Cerebellar cortex (tissue), 1 donor: ENCODE measurements at places on chromosomes 12 and 14.

DNA sequence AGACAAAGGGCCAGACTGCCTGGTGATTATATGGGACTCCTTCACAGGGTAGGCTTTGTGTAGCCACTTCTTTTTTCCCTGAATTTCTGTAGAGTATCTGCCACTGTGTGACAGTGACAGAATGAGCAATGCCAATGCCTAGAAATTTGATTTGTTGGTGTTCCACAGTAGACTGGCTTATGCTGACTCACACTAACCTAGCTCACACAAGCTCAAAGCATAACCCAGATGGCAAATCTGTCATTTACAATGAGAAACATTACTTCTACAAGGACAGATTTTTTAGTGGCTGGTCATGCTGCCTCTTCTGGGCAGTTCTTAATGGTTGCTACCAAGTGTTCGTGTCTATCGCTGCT lies 15.9 kb downstream of the CFAP251 start:
- no peak for DNase-seq

- DNase-seq = no peak
Observed at GRCh38 chr14:22460461-22461195, 128.4 kb downstream of the DAD1 start.

- DNase-seq = no peak
Observed at GRCh38 chr14:59269466-59269865, 81.0 kb downstream of the DAAM1 start.

DNA sequence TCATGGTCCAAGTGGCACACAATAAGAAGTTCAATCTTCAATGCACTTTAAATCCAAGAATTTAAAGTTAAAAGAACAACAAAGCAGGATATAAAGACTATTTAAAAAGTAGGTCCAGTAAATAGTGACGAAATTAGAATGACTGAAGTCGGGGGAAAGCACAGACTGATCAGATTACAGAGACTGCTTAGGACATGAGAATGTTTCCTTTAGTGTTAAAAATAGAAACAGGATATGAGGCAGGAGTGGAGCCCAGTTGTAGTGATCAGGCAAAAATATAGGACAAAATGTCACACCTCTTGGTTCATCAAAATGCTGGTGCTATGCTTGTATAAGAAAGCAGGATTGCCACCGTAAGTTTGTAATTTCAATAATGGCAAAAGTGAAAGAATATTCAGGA lies 52.2 kb upstream of the CD163 start:
- no peak for DNase-seq

GRCh38 chr12:92156704-92157395 lies 11.2 kb upstream of the BTG1 start:
- DNase-seq = no peak

- DNase-seq = no peak
Observed at GRCh38 chr14:35134329-35135123, 12.2 kb downstream of the PRORP start.

GRCh38 chr12:124597041-124597440 lies 29.6 kb upstream of the NCOR2 start:
- DNase-seq = no peak

DNA sequence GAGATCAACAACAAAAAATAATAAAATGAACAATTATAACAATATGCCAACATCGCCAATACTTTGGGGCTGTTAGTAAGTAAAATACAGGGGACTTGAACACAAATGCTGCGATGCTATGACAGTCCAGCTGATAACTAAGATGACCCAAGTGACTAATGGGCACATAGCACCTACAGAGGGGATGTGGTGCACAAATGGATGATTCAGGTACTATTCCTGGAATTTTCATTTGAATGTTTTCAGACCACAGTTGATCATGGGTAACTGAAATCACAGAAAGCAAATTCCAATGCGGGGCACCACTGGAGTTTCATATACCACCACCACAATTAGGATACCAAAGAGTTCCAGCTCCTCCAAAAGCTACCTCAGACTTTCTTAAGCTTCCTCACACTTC lies 82.9 kb downstream of the RCOR1 start:
- DNase-seq = no peak

DNA sequence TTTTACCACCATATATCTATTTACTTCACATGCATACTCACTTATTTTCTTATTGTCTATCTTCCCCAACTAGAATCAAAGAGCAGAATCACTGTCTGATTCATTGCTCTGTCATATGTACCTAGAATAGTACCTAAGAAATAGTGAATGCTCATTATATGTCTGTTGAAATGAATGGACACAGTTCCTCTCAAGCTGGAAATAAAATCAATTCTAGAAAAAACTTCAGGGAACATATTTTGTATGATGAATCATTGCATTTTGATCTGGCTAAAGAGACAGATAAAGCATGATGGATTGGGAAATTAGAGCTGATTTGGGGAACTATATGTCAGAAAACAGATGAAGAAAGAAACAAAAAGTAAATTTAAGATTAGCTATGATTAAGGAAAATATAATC lies 623.3 kb downstream of the C12orf50 start:
- no peak for DNase-seq

- no peak for DNase-seq
Observed at GRCh38 chr12:118326991-118327390, 45.7 kb downstream of the TAOK3 start.

DNA sequence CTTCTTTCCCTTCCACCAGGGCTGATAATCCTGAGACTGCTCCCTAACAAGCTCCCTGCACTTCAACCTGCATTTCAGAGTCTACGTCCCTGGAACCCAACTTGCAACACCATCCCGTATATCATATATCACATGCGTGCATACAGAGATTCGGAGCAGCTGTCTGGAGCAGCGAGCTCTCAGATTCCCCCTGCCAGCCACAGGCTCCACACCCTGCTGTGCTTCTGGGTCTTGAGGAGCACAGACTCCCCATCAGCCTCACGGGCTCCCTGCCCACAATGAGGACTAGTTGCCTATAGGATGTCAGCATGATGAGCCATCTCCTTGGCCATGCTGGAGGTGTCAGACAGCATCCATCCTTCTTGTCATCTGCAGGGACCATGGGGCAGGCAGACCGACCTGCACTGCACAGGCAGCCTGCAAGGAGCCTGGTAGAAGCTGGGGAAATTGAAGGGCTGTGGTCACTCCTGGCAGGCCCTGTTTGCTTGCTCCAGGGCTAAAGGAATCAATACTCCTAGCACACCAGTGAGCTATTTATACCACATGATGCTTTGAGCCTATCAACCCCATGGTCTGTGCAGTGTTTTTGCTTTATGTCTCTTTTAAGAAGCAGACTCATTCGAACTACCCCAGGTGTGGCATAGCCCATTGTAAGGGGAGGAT lies 19.6 kb upstream of the HDAC7 start:
- DNase-seq = no peak

- DNase-seq = no peak
Observed at GRCh38 chr14:72201645-72202044, 269.4 kb downstream of the RGS6 start.

DNA sequence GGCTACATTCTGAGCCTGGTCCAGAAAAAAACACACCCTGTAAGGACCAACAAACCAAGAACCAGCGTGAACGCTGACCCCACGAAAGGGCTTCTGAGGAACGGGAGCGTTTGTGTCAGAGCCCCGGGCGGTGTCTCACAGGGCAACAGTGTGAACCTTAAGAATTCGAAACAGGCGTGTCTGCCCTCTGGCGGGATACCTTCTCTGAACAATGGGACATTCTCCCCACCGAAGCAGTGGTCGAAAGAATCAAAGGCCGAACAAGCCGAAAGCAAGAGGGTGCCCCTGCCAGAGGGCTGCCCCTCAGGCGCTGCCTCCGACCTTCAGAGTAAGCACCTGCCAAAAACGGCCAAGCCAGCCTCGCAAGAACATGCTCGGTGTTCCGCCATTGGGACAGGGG lies 7.9 kb downstream of the DACT1 start:
- DNase-seq = no peak

DNA sequence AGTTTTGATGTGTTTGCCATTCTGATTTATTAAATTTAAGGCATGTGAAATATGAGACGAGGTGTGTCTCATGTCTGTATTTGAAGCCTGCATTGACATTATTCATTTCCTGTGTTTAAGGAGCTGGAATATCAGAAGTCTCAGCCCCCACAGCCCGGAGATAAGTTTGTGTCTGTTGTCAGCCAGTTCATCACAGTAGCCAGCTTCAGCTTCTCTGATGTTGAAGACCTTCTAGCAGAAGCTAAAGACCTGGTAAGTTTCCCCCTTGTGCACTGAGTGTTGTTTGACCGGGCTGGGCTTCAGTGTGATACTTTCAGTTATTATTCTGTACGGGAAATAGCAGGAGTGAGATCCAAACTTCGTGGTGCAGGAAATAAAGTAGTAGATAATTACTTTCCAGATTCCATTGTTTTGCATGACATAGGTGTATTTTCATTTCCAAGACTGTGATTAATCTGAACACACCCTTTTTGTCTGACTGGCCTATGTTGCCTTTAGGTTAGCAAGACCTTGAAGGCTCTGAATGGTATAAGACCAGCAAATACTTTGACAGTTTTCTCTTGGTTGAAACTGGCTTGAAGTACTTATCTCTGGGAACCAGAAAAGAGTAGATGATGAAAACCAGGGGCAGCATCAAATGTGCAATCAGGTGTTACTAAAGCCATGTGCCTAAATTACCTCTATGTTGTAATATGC lies 101.5 kb downstream of the GPR135 start:
- no peak for DNase-seq
